ENCODE measurements at places on chromosomes 11 and 22. TPM values are rescaled to one million over a fixed set of nuclear protein-coding genes. Genes with fewer than 3 reads are reported as not detected.

GRCh38 chr22:37243402-37244113 lies 511 bp downstream of the RAC2 start:
- no peaks in the 10 kb centered on the region for H3K27me3 ChIP-seq
- H3K4me1 ChIP-seq, result peaks cover 50% of the 10 kb centered on the region
- peaks cover 15% of the 10 kb centered on the region for H3K36me3 ChIP-seq
- peak overlapping the region; percentile 90 for H3K4me3 ChIP-seq
- H3K27ac ChIP-seq, result peak overlapping the region; percentile 86
- no peak for DNase-seq

GRCh38 chr22:48101704-48102103 lies 1339.3 kb downstream of the TBC1D22A start:
- H3K4me3 ChIP-seq, result no peak overlapping the region
- H3K27me3 ChIP-seq, result no peaks in the 10 kb centered on the region
- H3K27ac ChIP-seq, result no peak overlapping the region
- no peak for DNase-seq
- H3K36me3 ChIP-seq, result no peaks in the 10 kb centered on the region
- H3K4me1 ChIP-seq, result peaks cover 10% of the 10 kb centered on the region

- no peaks in the 10 kb centered on the region for H3K4me1 ChIP-seq
- H3K36me3 ChIP-seq, result no peaks in the 10 kb centered on the region
- no peak overlapping the region for H3K27ac ChIP-seq
- DNase-seq, result no peak
Observed at GRCh38 chr11:92390783-92391182, 166.2 kb downstream of the FAT3 start.

DNA sequence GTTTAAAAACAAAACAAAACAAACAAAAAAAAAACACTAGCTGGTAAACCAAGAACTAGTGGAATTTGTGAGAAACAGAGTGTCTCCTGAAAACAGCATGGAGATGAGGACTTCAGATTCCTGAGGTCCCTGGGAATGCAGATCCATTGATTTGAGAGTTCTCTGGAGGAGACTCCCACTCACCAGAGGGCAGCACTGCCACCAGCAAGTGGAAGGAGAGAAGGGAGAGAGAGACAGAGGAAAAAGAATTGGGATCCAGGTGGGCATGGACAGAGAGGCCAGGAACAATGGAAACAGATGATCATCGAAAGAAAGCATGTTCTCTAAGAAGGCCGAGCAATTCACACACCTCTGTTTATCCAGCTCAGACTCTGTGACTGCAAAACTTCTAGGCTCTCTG lies 31.8 kb downstream of the ETS1 start:
- peaks cover 29% of the 10 kb centered on the region for H3K4me1 ChIP-seq
- no peak overlapping the region for H3K27ac ChIP-seq
- H3K27me3 ChIP-seq, result no peaks in the 10 kb centered on the region
- H3K36me3 ChIP-seq, result no peaks in the 10 kb centered on the region
- no peak for DNase-seq

- no peak overlapping the region for H3K27ac ChIP-seq
- H3K4me1 ChIP-seq, result peaks cover 28% of the 10 kb centered on the region
- no peak overlapping the region for H3K4me3 ChIP-seq
- H3K36me3 ChIP-seq, result no peaks in the 10 kb centered on the region
Observed at GRCh38 chr11:2889362-2890273, 4.0 kb upstream of the CDKN1C start.

- no peaks in the 10 kb centered on the region for H3K27me3 ChIP-seq
- peak overlapping the region; percentile 95 for H3K4me3 ChIP-seq
- H3K36me3 ChIP-seq, result no peaks in the 10 kb centered on the region
- DNase-seq, result no peak
- peaks cover 7% of the 10 kb centered on the region for H3K4me1 ChIP-seq
- peak overlapping the region; percentile 86 for H3K27ac ChIP-seq
Observed at GRCh38 chr11:111765320-111765983, 737 bp downstream of the PPP2R1B start.

DNA sequence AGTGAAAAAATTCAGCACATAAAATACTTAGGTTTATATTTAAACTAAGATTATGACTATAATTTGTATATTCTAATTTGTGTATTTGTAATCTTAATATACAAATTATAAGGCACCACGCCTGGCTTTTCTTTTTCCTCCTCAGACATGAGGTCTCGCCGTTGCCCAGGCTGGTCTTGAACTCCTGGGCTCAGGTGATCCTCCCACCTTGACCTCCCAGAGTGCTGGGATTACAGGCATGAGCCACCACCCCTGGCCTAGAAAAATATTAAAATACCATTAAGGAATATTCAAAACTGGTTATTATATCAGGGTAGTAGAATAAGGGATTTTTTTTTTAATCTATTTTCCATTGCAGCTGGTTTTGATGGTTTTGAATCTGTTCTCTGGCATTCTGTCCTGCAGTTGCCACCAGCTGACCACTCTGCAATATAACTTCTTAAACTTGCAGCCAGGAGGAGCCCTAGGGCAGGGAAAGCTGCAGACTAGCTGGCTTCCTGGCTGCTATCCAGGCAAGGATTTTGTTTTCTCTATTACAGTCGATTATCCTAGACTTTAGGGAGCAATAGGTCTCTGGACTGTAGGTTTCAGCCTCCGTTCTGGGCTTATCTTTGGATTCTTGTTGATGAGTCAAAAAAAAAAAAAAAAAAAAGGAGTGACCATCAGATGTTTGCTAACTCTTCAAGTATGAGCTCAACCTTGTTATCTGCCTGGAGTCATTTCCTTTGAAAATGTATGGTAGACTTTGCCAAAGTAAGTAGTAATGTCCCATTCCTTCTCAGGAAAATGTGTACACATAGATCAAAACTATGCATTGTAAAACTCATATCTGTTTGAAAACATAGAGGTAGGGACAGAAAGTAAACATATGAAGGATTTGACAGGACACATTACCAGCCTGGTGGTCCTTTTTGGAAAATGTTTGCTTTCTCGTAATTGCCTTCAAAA lies 13.2 kb downstream of the POLA2 start:
- H3K36me3 ChIP-seq, result no peaks in the 10 kb centered on the region
- DNase-seq, result no peak
- H3K4me3 ChIP-seq, result no peak overlapping the region
- no peaks in the 10 kb centered on the region for H3K4me1 ChIP-seq
- no peaks in the 10 kb centered on the region for H3K27me3 ChIP-seq
- no peak overlapping the region for H3K27ac ChIP-seq

NCAPD3 gene
- 18.7 TPM for polyA plus RNA-seq

ACTN3 gene
- not detected for polyA plus RNA-seq

GRCh38 chr11:73323464-73323863 lies 15.4 kb downstream of the ARHGEF17 start:
- no peak overlapping the region for H3K4me3 ChIP-seq
- no peaks in the 10 kb centered on the region for H3K36me3 ChIP-seq
- H3K4me1 ChIP-seq, result no peaks in the 10 kb centered on the region
- H3K27me3 ChIP-seq, result no peaks in the 10 kb centered on the region
- no peak overlapping the region for H3K27ac ChIP-seq

OR51I1 gene
- polyA plus RNA-seq, result not detected

DNA sequence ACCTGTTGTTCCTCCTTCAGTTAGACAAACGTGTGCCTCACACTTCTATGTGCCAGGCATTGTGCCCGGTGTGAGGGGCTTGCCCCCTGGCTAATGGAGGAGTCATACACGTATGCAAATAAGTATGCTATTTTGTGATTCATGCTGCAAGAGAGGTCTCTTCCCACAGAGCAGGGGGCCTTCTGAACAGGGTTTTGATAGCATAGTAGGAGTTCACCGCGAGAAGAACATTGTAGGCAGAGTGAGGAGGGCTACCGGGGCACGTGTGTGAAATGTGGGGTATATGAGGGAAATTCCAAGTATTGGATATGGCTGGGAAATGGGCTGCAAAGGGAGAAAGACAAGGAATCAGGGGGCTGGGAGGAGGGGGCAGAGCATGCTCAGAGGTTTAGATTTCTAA lies 84.5 kb downstream of the NECTIN1 start:
- H3K27me3 ChIP-seq, result no peaks in the 10 kb centered on the region
- H3K4me1 ChIP-seq, result no peaks in the 10 kb centered on the region
- H3K4me3 ChIP-seq, result no peak overlapping the region
- H3K27ac ChIP-seq, result no peak overlapping the region

BDNF gene
- polyA plus RNA-seq, result not detected

DNA sequence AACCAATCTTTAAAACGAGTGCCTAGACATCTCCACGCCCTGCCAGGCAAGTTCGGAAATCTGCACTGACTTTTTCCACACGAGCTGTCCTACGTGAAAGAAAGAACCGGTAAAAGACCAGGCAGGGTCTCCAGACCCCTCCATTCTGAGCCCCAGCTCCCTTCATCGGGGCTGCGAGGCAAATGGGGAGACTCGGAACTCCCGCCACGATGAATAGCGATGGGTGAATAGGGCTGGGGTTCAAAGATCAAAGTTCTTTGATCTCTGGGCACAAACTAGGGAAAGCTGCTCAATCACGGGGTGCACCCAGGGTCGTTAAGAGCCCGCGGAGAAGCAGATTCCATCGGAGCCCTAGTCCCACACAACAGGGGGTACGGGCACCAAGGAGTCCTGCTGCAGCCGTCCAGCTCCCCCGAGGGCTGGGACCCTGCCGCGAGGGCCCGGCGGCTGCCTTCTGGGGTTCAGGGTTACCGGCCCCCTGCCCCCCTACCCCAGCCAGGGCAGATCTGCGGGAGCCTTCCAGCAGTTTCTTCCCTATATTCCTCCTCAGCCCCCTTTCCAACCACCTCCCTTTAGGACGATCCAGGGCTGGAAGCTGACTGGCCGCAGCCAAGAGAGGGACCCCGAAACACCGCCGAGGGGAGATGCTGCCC lies 1.1 kb downstream of the LRP4 start:
- H3K4me1 ChIP-seq, result peaks cover 13% of the 10 kb centered on the region
- no peak overlapping the region for H3K27ac ChIP-seq
- peaks cover 8% of the 10 kb centered on the region for H3K27me3 ChIP-seq
- H3K4me3 ChIP-seq, result peak overlapping the region; percentile 53
- H3K36me3 ChIP-seq, result no peaks in the 10 kb centered on the region

GRCh38 chr11:33387996-33388395 lies 130.8 kb downstream of the HIPK3 start:
- no peak for DNase-seq
- no peaks in the 10 kb centered on the region for H3K4me1 ChIP-seq
- no peak overlapping the region for H3K27ac ChIP-seq
- H3K4me3 ChIP-seq, result no peak overlapping the region
- H3K36me3 ChIP-seq, result no peaks in the 10 kb centered on the region

ANO5 gene
- polyA plus RNA-seq, result not detected

GRCh38 chr22:18023509-18024275 lies 669 bp downstream of the MICAL3 start:
- no peaks in the 10 kb centered on the region for H3K36me3 ChIP-seq
- no peak for DNase-seq
- no peak overlapping the region for H3K27ac ChIP-seq
- H3K27me3 ChIP-seq, result no peaks in the 10 kb centered on the region
- peaks cover 4% of the 10 kb centered on the region for H3K4me1 ChIP-seq

DNA sequence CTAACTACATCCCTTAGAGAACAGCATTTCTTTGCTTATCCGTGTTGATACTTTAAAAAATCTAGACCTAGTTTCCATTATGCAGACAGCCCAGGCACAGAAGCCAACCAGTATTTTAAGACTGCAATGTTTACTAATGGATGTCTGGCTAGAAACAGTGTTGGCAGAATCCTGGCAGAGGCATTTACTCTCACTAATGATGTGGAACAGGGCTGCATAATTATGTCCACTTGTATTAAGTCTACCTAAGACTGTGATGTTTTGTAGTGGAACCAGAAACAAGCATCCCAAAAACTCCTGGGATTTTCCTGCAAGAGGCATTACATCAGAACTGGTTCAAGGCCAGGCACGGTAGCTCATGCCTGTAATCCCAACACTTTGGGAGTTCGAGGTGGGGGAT lies 50.2 kb upstream of the PICALM start:
- H3K27ac ChIP-seq, result no peak overlapping the region
- peaks cover 15% of the 10 kb centered on the region for H3K4me1 ChIP-seq
- no peak for DNase-seq
- no peak overlapping the region for H3K4me3 ChIP-seq
- no peaks in the 10 kb centered on the region for H3K36me3 ChIP-seq

DNA sequence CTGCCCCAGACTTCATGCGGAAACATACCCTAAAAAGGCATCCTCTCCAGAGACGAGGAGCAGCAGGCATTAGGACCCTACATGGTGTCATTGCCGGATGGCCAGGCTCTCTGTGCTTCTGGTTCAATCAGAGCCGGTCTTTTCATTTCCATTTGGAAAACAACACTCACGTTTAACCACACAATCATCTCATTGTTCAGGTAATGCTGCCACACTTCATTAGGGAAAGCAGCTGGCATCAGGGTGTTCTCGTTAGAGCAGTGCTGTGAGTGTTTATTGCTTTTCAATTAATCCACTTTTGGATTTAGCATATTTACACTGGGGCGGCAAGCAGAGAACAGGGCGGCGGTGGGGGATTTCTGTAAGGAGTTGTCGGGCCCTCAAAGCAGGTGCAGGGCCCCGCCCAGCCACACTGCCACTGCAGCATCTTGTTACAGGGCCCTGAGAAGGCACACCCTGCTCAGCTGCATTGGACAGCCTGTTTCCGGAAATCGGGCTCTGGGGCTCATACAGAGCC lies 338.6 kb downstream of the SHANK2 start:
- H3K36me3 ChIP-seq, result no peaks in the 10 kb centered on the region
- DNase-seq, result no peak
- H3K27ac ChIP-seq, result no peak overlapping the region

PKDREJ gene
- not detected for polyA plus RNA-seq

GRCh38 chr11:63564784-63565350 lies 1.7 kb upstream of the PLAAT2 start:
- H3K27ac ChIP-seq, result no peak overlapping the region
- H3K27me3 ChIP-seq, result no peaks in the 10 kb centered on the region
- H3K4me3 ChIP-seq, result no peak overlapping the region
- H3K4me1 ChIP-seq, result peaks cover 46% of the 10 kb centered on the region

CLMP gene
- 0.20 TPM for polyA plus RNA-seq

GRCh38 chr11:71311176-71311925 lies 59.0 kb upstream of the SHANK2 start:
- no peak for DNase-seq
- no peak overlapping the region for H3K4me3 ChIP-seq
- H3K27me3 ChIP-seq, result no peaks in the 10 kb centered on the region
- H3K27ac ChIP-seq, result no peak overlapping the region
- H3K4me1 ChIP-seq, result no peaks in the 10 kb centered on the region

- no peak overlapping the region for H3K27ac ChIP-seq
- H3K4me3 ChIP-seq, result no peak overlapping the region
- no peaks in the 10 kb centered on the region for H3K36me3 ChIP-seq
- no peaks in the 10 kb centered on the region for H3K4me1 ChIP-seq
Observed at GRCh38 chr22:39430576-39431150, 26.1 kb upstream of the MGAT3 start.

C1QTNF4 gene
- polyA plus RNA-seq, result not detected

VSIG2 gene
- not detected for polyA plus RNA-seq

PLAAT3 gene
- 1.9 TPM for polyA plus RNA-seq

- DNase-seq, result no peak
- H3K36me3 ChIP-seq, result no peaks in the 10 kb centered on the region
- H3K4me3 ChIP-seq, result no peak overlapping the region
- no peaks in the 10 kb centered on the region for H3K27me3 ChIP-seq
- H3K27ac ChIP-seq, result no peak overlapping the region
- no peaks in the 10 kb centered on the region for H3K4me1 ChIP-seq
Observed at GRCh38 chr11:69598147-69598546, 42.8 kb upstream of the CCND1 start.

GRCh38 chr11:46553814-46554212 lies 40.0 kb downstream of the AMBRA1 start:
- H3K4me3 ChIP-seq, result no peak overlapping the region
- DNase-seq, result no peak
- peaks cover 25% of the 10 kb centered on the region for H3K4me1 ChIP-seq
- no peaks in the 10 kb centered on the region for H3K36me3 ChIP-seq

GRCh38 chr22:49004484-49005399 lies 822.9 kb downstream of the BRD1 start:
- H3K27ac ChIP-seq, result no peak overlapping the region
- H3K27me3 ChIP-seq, result no peaks in the 10 kb centered on the region
- no peak overlapping the region for H3K4me3 ChIP-seq
- DNase-seq, result no peak
- no peaks in the 10 kb centered on the region for H3K4me1 ChIP-seq

Data from naive thymus-derived CD4-positive, alpha-beta T cell (primary cell).